Vagina (tissue), 2 donors: ENCODE measurements at places on chromosomes 12 and 14.

DNA sequence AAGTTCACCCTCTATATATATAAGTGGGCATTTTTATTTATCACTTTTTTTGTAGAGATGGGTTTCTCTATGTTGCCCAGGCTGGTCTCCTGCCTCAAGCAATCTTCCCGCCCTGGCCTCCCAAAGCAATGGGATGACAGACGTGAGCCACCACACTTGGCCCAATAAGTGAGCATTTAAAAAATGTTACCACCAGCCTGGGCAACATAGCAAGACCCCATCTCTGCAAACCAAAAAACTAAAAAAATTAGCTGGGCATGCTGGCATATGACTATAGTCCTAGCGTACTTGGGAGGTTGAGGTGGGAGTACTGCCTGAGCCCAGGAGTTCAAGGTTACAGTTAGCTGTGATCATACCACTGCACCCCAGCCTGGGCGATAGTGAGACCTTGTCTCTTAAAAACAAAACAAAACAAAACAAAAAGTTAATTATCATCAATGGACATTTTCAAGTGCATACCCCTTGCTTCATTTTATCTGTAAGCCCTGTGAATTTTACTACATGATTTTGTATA, 23.7 kb downstream of the UBE2N start:
- no peak for DNase-seq

GRCh38 chr12:2118481-2119255, 65.9 kb downstream of the CACNA1C start:
- DNase-seq: no peak

DNA sequence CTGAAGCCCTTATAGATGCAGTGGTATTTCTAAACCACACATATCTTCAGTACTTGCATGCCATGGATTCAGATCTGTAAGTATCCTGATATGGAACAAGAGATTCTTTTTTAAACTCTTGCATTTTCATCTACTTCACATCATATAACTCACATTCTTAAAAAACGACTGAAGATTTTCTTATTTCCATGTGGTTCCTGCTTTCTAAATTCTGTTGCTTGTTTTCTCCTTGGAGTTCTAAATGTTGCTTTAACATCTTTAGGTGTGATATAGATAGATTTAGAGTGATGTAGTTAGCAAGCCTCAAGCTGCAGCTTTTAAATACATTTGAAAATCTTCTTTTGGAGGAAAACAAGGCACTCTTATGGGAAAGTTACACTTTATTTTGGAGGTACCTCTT, 455.4 kb downstream of the FOXG1 start:
- no peak for DNase-seq

- no peak for DNase-seq
Measured at GRCh38 chr12:121712461-121713256, at the start of gene TMEM120B. TMEM120B (plus strand) TSS chr12:121712752; CDS start chr12:121712896, 144 bp downstream.

DNA sequence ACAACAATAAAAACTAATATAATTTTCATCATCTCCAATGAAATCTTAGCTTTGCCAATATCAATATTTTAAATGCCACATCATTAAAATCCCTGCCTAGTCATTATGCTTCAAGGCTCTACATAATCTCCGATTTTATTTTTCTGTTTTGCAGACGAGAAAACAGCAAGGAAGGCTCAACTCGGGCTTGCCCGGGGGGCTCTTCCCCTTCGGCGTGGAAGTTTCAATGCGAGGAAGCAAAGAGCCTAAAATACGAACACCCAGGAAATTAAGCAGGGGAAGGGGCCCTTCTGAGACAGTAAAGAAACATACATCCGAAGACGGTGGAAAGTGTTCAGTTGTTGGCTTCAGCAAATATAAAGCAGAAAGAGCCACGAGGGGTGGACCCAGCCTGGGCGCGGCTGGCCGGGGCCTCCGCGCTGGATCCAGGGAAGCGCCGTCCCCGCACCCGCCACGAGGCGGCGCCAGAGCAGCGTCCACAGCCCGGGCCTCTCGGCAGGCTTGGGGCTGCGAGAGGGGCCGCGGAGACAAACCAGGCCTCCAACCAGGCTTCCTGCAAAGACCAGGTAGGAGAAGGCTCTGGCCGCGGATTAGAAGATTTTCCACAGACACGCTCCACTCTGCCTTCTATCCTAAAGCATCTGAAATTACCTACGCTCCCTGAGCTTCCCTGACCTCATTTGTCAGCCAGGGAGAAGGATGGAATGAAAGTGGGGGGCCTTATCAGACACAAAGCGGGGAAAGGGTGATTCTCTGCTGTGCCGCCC, 77.2 kb downstream of the SERPINA3 start:
- DNase-seq: no peak

GRCh38 chr12:48366131-48366530, 15.4 kb upstream of the ZNF641 start:
- no peak for DNase-seq

- DNase-seq: no peak
Measured at GRCh38 chr12:117907108-117907689, 61.6 kb downstream of the KSR2 start.

GRCh38 chr12:92747151-92747550, 44.4 kb downstream of the PLEKHG7 start:
- no peak for DNase-seq

GRCh38 chr12:29167445-29167844, 18.4 kb downstream of the FAR2 start:
- no peak for DNase-seq

DNA sequence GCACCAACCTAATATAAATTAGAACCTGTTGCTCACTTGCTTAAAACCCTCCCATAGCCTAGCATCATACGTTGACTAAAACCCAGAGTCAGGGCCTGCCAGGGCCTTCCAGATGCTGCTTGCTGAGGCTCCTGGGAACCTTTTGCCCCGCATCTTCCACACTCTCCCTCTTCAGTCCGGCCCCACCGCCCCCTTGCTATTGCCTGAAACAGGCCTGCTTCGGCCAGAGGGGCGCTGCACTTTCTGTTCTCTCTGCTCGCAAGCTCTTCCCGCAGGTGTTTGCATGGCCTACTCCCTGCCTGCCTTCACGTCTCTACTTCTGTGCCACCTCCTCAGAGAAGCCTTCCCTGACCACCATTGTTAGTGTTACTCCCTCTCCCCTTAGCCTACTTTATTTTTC, 13.7 kb upstream of the TCTN2 start:
- DNase-seq: no peak
